T-helper 1 cell (primary cell): ENCODE measurements at places on chromosomes 3 and 15.

GRCh38 chr3:102511639-102512038 is 76.8 kb downstream of the ZPLD1 start:
- DNase-seq: no peak

DNA sequence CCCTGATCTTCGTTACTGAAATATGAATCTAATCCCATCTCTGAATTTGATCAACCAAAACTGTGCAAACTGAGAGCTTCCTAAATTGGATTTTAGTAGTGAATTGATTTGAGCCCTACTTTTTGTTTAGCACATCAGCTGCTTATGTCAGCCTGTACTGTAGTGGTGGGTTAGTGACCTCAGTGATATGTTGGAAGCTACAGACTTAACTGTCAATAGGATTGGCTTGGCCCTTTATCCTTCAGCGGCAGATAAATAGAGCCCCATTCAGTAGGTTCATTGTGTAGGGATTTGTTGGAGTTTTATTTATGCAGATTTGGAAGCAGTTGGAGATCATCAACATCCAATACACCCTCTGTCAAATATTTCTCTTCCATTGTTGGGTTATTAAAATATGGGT is 409.7 kb downstream of the SOX2 start:
- DNase-seq: no peak

DNA sequence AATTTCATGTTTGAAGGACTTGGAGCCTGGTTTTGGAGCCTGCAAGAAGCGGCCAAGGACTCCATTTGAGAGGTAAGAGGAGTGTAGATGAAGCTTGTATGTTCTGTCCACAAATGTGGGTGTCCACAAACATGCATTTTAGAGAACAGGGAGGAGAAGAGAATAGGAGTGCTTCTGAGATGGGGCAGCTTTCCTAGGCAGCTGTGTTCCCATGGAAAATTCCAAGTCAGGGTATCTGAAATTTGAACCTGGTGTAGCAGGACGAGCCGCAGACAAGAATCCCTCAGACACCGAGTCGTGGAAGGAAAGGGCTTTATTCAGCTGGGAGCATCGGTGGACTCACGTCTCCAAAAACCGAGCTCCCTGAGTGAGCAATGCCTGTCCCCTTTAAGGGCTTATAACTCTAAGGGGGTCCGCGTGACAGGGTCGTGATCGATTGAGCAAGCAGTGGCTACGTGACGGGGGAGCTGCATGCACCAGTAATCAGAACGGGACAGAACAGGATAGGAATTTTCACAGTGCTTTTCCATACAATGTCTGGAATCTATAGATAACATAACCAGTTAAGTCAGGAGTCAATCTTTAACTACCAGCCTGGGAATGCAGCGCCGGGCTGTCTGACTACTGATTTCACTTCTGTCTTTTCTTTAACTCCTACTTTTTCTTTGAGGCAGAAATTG is 71.4 kb upstream of the WDR72 start:
- DNase-seq: no peak

- no peak for DNase-seq
Observed at GRCh38 chr15:89370120-89370977, 35.7 kb upstream of the POLG start.

DNA sequence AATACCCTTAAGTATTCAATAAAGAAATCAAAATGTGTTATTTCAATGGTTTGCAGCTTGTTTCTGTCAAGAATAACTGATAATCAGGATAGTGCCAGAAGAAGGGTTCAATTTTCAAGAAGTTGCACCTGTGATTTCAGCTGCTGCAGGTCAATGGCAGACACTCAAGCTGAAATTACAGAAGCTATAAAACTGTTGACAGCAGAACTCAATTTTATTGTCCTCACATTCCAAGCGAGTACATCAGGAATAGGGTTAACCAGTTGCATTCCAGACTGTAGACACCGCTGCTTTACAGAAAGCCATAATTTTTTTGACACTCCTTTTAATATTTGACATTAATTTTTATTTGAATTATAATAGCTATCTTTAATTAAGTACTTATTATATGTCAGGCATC is 364.1 kb downstream of the CGGBP1 start:
- no peak for DNase-seq

GRCh38 chr15:41783296-41783695 is 9.0 kb downstream of the MAPKBP1 start:
- DNase-seq: no peak

- DNase-seq: no peak
Observed at GRCh38 chr15:66389098-66389858, 2.6 kb downstream of the MAP2K1 start.

GRCh38 chr15:42329161-42329560 is 30.1 kb upstream of the CAPN3 start:
- DNase-seq: no peak

DNA sequence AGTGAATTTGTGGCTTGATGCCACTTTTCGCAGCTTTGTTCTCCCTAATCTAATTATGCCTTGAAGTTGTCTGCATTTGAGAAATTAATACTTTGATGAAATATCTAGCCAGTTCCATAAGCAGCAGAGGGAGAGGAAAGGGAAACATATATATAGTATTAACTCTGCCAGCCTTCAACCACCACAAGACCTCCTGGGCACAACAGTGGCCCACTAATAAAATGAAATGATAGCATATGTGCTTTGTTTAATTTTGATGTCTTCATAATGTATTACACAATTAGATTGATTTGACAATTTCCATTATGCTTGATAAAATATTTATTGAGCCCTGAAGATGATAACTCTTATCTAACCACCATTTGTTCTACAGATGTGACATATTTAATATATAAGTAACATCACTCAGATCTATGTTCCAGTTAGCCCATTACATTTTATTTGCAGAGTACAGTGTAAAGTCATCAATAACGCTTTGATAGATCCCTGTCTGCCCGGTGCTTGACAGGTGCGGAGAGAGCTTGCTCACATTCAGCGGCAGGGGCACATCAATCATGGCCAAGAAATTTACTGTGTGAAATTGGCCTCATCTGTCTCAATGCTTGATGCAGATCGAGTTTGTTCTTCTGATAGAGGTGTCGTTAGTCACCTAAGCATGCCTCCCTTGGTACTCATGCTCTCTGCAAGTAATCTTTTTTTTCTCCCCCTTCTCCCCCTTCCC is 187.4 kb downstream of the MECOM start:
- no peak for DNase-seq

- DNase-seq: no peak
Observed at GRCh38 chr3:76387000-76387399, 601.7 kb upstream of the ZNF717 start.

- DNase-seq: no peak
Observed at GRCh38 chr3:5390936-5391625, 203.6 kb downstream of the EDEM1 start.

- no peak for DNase-seq
Observed at GRCh38 chr3:195867631-195868335, 40.6 kb downstream of the TNK2 start.
